ENCODE measurements at places on chromosomes 7 and 10.

- no peak for DNase-seq
Observed at GRCh38 chr7:73572767-73573186, 5.6 kb downstream of the TBL2 start.

GRCh38 chr10:61812052-61812721 lies 89.3 kb upstream of the ARID5B start:
- DNase-seq: no peak

DNA sequence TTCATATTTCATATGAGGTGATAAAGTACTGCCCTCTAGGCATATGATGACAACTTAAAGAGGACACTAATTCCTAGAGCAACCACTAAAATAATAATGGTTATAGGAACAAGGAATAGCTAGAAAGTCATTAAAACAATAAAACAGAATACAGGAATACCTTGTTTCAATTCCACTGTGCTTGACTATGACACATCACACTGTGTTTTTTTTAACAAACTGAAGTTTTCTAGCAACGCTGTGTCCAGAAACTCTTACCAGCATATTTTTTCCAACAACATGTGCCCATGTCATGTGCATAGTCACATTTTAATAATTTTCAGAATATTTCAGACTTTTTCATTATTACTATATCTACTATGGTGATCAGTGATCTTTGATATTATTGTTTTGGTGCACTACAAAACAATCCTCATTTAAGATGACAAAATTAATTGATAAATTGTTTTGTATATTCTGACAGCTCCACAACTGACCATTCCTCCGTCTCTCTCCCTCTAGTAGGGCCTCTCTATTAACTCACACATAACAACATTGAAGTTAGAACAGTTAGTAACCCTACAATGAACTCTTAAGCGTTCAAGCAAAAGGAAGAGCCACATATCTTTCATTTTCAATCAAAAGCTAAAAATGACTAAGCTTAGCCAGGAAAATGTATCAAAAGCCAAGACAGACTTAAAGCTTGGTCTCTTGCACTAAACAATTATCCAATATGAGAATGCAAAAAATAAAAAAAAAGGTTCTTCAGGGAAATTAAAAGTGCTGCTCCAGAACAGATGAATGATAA lies 85.8 kb downstream of the SNX13 start:
- DNase-seq: no peak

GRCh38 chr10:13382703-13383398 lies 34.8 kb upstream of the SEPHS1 start:
- DNase-seq: no peak

DNA sequence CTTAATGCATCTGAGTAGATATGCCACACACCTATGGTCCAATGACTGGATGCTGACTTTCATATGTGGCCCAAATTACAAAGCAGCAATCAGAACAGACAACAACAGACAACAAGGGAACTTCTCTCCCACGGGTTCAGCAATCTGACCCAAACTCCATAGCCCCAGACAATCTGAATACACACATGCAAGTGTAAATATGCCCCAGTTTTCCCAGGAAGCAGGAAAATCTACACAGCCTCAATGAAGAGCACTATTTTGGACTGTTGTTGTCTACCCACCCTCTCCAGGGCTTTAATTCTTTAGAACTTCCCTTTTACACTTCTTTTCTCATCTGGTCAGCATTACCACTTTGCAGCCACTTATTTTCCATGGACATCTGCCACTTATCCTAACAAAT lies 2.0 kb upstream of the CCNY start:
- DNase-seq: no peak

All from activated naive CD4-positive, alpha-beta T cell treated with Interleukin-2 at 50 U/mL for 16 hours (primary cell).